ENCODE measurements at places on chromosomes 5 and 9. TPM values are rescaled to one million over a fixed set of nuclear protein-coding genes. Genes with fewer than 3 reads are reported as not detected.

The FAM221B gene
- not detected for polyA plus RNA-seq

The TPPP gene
- polyA plus RNA-seq, result 0.46 TPM

The PTPDC1 gene
- polyA plus RNA-seq, result 4.1 TPM

The UNC5A gene
- 0.07 TPM for polyA plus RNA-seq

The NR5A1 gene
- not detected for polyA plus RNA-seq

The HBEGF gene
- polyA plus RNA-seq, result 31.9 TPM

The SLC6A18 gene
- polyA plus RNA-seq, result not detected

The KCNT1 gene
- polyA plus RNA-seq, result not detected

The SPATA6L gene
- polyA plus RNA-seq, result 0.91 TPM

The WASHC1 gene
- polyA plus RNA-seq, result 3.8 TPM

The PRSS3 gene
- polyA plus RNA-seq, result 50.8 TPM

The SLC22A4 gene
- polyA plus RNA-seq, result 2.1 TPM

The ESM1 gene
- polyA plus RNA-seq, result not detected

The CCL27 gene
- not detected for polyA plus RNA-seq

The CAMK4 gene
- 3.6 TPM for polyA plus RNA-seq

The B4GALT1 gene
- polyA plus RNA-seq, result 69.9 TPM

The OR2Y1 gene
- polyA plus RNA-seq, result not detected

The DMGDH gene
- polyA plus RNA-seq, result not detected

The KIF4B gene
- 0.01 TPM for polyA plus RNA-seq

The GCNT4 gene
- 1.4 TPM for polyA plus RNA-seq

The ARHGEF39 gene
- polyA plus RNA-seq, result 9.5 TPM

The C1QTNF2 gene
- 0.28 TPM for polyA plus RNA-seq

The DMRT3 gene
- not detected for polyA plus RNA-seq

The ALDOB gene
- not detected for polyA plus RNA-seq

The KCNN2 gene
- not detected for polyA plus RNA-seq

The PCDHB13 gene
- 0.16 TPM for polyA plus RNA-seq

The KIF24 gene
- polyA plus RNA-seq, result 3.4 TPM

The HTR1A gene
- polyA plus RNA-seq, result not detected

The FOXD4L5 gene
- polyA plus RNA-seq, result 0.02 TPM
